ENCODE measurements at places on chromosomes 7 and 10.
A peak's percentile ranks its signal among the peaks of the same experiment; 100 is the strongest.

DNA sequence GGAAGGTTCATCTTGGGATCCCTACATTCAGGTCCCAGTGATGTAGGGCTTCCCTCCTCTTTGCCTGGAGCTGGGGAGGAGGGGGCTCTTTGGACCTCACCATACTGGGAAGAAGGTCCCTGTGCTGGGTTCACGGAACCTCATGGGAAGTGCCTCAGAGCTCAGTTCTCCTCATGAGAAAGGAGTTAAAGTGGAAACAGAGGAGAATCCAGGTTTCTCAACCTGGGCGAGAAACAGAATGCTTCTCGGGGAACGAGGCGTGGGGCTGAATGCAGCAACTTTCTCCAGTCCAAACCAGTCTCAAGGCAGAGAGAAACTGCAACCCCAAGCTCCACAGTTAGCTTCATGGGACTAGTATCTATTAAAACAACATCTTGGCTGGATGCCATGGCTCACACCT lies 382.7 kb upstream of the FOXK1 start:
- no peak for DNase-seq

DNA sequence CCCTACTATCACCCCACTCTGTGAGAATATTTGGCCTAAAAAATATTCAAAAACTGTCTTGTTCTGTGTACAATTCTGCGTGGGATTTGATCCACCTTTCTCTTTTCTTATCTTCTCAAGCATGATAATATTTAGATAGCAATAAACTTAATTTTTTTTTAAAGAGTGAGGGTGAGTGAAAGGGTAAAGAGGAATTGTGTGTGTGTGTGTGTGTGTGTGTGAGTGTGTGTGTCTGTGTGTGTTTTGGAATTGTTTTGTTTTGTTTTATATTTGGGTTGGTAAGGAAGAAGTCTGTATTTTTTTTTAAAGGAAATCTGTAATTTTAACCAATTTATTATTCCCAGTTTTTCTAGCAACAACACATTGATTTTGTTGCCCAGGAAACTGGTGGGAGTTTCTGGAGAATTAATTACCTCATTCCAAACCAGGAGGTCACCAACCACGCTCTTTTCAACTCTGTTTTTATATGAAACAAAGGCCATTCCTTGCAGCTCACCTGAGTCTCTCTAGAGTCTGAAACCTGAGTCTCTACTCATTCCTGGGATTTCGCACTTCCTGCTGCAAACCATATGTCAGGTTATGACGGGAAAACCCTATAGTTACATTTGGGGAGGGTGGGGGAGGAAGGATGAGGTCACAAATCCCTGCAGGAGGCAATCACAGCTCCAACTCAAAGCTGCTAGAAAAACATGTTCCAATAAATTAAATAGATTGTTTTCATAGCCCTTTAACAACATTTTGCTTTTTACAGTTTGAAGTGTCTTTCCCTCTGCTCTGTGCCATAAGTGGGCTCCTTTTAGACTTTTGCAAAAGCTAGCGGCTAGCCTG lies 38.1 kb upstream of the XPNPEP1 start:
- DNase-seq = no peak

- DNase-seq = no peak
These were observed 421.4 kb upstream of the AUTS2 start for GRCh38 chr7:69176841-69177240.

DNA sequence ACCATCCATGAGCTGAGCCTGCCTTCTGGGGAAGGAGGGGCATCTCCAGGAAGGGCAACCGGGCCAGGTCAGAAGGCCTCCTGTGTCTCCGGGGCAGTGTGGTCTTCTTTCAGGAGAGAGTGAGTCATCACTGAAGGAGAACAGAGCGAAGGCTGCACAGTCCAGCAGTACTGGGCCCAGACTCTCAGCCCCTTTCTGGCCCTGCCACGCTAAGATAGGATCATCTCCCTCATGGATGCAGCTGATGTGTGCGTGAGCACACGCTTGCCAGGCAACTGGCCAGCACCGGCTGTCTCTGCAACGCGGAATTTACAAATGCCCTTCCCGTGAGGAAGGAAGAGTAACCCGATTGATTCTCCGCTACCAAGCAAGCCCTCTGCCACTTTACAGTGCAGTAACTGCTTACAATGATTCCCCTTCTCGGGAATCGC lies 328.2 kb downstream of the TNS3 start:
- DNase-seq = peak; percentile 84

- DNase-seq = peak; percentile 79
These were observed 1.2 kb downstream of the AGAP3 start for GRCh38 chr7:151087245-151088018.

GRCh38 chr7:29859104-29859503 lies 52.8 kb downstream of the WIPF3 start:
- DNase-seq = no peak

GRCh38 chr10:110973400-110973799 lies 54.0 kb downstream of the SHOC2 start:
- DNase-seq = no peak

DNA sequence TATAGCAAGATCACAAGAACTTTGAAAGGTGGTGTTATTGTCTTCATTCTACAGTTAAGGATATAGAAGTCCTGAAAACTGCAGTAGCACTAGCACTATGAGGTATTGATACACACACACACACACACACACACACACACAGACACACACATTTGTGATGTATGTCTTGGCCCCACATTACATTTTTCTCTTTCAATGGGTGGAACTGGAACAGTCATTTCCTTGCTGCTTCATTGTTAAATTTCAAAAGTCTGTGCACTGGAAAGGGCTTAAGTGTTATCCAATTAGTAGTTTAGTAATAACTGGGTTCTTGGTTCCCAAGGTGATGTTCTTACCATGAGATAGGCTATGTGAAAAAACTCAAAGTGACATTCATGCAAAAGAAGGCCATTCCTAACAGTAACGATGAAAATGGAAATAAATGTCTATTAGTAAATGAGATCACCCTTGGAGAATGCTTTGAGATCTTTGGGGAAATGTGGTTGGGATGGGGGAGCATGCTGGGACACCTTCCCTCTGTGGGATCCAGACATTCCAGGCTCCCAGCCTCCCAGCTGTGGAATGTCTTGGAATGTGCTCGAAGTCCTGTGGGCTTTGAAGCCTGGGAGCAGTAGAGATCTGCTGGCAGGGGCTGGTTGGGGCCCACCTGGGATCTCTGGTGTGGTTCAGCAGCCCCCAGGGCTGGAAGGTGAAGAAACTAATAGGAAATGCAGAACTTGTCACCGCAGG lies 37.4 kb upstream of the CALD1 start:
- peak; percentile 86 for DNase-seq

GRCh38 chr10:78981970-78982281 lies 86.8 kb upstream of the ZMIZ1 start:
- DNase-seq = peak; percentile 37

DNA sequence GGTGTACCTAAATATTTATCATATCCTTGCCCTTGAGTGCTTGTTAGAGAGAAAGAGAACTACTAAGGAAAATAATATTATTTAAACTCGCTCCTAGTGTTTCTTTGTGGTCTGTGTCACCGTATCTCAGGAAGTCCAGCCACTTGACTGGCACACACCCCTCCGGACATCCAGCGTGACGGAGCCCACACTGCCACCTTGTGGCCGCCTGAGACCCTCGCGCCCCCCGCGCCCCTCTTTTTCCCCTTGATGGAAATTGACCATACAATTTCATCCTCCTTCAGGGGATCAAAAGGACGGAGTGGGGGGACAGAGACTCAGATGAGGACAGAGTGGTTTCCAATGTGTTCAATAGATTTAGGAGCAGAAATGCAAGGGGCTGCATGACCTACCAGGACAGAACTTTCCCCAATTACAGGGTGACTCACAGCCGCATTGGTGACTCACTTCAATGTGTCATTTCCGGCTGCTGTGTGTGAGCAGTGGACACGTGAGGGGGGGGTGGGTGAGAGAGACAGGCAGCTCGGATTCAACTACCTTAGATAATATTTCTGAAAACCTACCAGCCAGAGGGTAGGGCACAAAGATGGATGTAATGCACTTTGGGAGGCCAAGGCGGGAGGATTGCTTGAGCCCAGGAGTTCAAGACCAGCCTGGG lies 11.4 kb downstream of the SERPINE1 start:
- DNase-seq = peak; percentile 85

GRCh38 chr7:120838281-120838682 lies 19.7 kb downstream of the TSPAN12 start:
- DNase-seq = no peak

DNA sequence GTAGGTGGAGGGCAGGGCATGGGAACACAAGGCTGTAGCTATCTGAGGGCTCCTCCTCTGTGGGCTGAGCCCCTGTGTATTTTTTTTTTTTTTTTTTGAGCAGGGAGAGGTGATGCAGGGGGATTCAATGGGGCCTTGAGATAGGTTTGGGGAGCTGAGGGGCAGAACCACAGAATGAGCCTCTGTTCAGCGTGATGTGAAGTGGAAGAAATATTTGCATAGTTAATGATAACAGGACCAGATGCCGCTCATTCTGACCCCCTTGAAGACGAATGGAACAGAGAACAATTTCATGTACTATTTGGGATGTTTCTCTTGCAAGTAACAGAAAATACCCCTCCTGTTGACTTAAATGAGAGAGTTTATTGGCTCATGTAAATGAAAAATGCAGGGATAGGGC lies 69.7 kb upstream of the EMX2 start:
- no peak for DNase-seq

DNA sequence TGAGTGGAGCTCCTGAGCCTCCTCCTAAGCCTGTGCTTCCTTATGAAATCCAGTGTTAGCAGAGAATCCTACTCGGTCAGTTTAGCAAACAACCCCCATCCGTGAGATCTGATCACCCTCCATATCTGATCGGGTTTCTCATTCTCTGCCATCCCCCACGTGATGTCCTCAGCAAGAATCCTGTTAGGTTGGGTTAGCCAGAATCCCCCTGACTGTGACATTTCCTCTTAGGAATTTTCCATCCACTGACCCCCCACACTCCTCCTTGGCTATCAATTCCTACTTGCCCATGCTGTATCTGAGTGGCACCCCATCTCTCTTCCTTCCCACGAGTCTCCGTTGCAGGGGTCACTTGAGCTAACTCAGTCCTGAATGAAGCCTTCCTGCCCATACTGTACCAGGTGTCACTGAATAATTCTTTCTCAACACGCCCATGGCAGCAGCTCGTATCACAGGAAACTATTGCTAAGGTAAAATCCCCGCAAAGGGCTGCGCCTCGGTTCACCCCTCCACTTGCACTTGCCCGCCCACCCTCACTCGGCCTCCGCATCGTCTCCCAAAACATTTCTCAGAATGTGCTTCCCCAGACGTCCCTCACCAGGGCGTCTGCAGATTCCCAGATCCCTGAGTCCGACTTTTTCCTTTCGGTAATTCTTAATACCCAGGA lies 44.1 kb downstream of the MYOF start:
- peak; percentile 38 for DNase-seq
